NCI-H1417 treated with DMSO at 0.1 percent for 48 hours (cell line): ENCODE measurements at places on chromosomes 12 and 14.

DNA sequence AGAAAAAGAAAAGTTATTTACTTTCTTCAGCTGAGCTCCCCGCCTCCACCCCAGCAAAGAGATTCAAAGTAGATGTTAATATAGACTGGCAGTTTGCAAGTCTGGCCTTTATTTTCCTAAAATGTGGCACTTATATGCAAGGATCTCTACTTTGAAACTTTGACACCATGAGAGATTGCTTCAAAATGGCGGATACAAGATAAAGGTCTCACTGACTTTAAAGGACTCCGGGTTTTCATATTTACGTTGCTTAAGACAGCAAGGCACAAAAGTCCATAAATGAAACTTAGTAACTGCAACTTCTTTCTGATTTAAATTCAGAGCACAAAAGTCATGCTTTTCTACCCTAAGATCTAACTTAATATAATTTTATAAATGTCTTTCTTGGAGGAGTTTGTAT, 3.5 kb downstream of the OTX2 start:
- DNase-seq: no peak

GRCh38 chr12:78778339-78778738, 86.2 kb upstream of the SYT1 start:
- no peak for DNase-seq

DNA sequence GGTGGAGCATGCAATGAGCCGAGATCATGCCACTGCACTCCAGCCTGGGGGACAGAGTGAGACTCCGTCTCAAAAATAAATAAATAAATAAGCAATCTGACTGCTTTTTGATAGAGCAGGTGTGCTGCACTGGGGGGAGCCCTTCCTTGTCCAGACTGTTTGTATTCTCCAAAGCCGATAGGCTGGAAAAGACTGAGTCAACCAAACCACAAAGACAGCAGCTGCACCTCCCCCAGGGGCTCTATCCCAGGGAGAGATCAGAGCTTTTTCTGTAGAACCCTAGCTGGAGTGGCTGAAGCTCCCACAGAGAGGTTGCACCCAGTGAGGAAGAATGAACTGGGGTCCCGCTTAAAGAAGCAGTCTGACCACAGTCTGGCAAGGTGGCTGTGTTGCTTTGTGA, 45.8 kb upstream of the LALBA start:
- no peak for DNase-seq

DNA sequence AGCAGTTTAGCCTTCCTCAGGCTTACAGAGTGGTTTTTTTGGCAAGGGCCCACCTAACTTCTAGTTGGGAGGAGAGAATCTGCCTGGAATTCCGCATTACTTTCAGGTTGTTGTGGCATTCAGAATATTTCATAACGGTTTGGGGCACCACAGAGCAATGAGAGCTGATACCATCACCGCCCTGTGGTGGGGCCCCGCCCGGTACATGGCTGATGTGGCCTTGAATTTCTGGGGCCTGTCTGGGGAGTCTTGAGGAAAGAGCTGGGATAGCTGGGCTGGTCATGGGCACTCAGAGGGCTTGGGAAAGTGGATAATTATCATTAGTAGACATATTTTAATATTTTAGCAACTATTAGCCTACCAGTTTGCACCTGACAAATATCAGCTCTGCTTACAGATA, 4.2 kb downstream of the TESPA1 start:
- no peak for DNase-seq

- no peak for DNase-seq
Observed at GRCh38 chr14:66045572-66046021, 440.6 kb upstream of the CCDC196 start.

DNA sequence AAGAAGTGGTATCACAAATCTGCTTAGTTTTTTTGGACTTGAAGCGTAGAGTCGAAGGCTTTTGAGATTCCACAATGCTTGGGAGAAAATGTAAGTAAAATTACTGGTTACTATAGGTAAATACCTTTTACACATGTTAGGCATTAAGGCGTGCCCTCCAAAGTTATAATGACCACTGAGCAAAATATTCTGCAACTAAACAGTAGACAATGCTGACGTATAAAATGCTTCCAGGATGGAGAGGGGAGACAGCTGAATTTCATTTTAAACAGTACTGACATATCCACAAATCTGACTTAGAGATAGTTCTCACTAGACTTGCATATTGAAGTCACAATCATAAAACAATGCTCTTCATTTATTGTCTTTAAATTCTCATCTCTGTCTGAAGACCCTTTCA, 144.5 kb upstream of the DCN start:
- DNase-seq: no peak

DNA sequence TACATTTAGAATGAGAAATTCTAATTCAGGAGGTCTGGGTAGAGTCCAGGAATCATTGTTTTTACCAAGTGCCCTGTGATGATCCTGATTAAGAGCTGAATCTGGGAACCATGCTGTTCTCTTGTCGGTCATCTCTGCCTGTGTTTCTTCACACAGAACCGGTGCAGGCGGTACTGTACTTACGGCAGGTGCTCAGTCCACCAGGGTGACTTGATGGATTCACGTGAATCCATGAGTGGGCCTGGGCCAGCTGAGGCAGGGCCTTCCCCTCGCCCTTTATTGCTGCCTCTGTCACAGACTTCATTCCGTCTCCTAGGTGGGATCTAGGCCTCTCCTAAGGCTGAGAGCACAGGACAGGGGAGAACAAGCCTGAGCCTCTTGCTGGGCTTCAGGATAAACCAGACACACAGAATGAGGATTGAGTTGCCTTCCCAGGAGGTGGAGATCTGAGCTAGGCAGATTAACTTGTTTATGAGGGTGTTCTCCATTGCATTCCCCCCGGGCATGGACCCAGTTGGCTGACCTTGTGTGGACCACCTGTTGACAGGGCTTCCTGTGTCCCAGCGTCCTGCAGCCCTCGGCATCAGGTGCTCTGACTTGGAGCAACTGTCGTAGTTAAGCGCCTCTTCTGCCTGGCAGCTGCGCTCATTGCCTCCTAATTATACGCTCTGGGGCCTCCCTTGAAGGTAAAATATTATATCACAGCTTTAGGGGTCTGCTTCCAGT, 42.1 kb downstream of the B4GALNT3 start:
- DNase-seq: peak; percentile 35

GRCh38 chr12:131724534-131724933, 13.6 kb downstream of the SFSWAP start:
- DNase-seq: no peak

DNA sequence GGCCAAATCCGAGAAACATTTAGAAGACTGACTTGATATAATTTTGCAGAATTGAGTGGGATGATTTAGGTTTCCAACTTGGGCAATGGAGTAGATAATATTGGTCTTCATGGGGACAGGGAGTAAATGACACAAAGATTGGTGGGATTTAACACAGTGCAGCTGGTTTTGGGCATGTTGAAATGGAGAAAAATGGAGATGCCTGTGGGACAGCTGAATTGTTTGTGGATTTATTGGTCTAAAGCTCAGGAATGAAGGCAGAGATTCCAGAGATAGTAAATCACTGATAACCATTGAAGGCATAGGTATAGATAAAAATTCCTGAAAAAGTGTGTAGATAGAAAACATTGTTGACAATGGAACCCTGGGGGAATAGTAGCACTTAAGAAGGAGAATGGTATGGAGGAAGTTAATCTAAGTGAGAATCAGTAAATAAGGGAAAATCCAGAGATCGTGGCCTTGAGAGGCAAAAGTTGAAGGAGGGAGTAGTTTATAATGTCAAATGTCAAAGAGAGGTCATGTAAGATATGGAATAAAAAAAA, 120.9 kb upstream of the ATP2B1 start:
- no peak for DNase-seq

- DNase-seq: no peak
Observed at GRCh38 chr12:75641031-75641780, 129.8 kb upstream of the KRR1 start.

GRCh38 chr12:52081263-52081733, 1.8 kb downstream of the SMIM41 start:
- peak; percentile 41 for DNase-seq

- DNase-seq: no peak
Observed at GRCh38 chr14:102085488-102085887, 1.4 kb downstream of the HSP90AA1 start.
